ENCODE measurements at places on chromosomes 1 and 21. TPM values are rescaled to one million over a fixed set of nuclear protein-coding genes. Genes with fewer than 3 reads are reported as not detected.

F13B gene
- polyA plus RNA-seq, result not detected

PRMT2 gene
- 358 TPM for polyA plus RNA-seq

- no peaks in the 10 kb centered on the region for H3K27me3 ChIP-seq
- H3K36me3 ChIP-seq, result peaks cover 3% of the 10 kb centered on the region
- no peak overlapping the region for H3K27ac ChIP-seq
- H3K4me1 ChIP-seq, result no peaks in the 10 kb centered on the region
- no peak for DNase-seq
- no peak overlapping the region for H3K4me3 ChIP-seq
Measured at GRCh38 chr1:151574575-151575529, 34.7 kb downstream of the TUFT1 start.

- no peaks in the 10 kb centered on the region for H3K27me3 ChIP-seq
- DNase-seq, result no peak
- peaks cover 23% of the 10 kb centered on the region for H3K36me3 ChIP-seq
- no peak overlapping the region for H3K27ac ChIP-seq
- H3K4me3 ChIP-seq, result no peak overlapping the region
- no peaks in the 10 kb centered on the region for H3K4me1 ChIP-seq
Measured at GRCh38 chr1:31259746-31260145, 20.1 kb upstream of the NKAIN1 start.

GRCh38 chr21:37149411-37149810, 76.4 kb downstream of the TTC3 start:
- DNase-seq, result no peak
- no peak overlapping the region for H3K4me3 ChIP-seq
- H3K4me1 ChIP-seq, result no peaks in the 10 kb centered on the region
- no peaks in the 10 kb centered on the region for H3K27me3 ChIP-seq
- no peak overlapping the region for H3K27ac ChIP-seq
- peaks cover 45% of the 10 kb centered on the region for H3K36me3 ChIP-seq

DNA sequence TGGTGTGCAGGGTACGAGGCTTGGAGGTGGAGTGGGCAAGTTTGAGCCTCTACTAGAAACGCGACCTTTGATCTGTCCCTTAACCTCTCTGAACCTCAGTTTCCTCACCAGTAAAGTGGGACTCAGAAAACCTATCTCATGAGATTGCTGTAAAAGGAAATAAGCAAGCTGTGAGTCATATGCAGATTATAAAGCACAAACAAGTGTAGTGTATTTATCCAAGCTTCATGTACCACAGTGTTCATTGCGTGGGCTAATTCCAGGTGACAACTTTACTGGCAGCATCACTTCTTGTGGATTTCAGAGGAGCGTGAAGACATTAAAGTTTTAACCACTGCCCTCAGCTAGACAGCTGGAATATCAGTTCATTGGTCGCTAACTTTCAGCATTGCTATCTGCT, 44.4 kb downstream of the ZNF697 start:
- H3K27me3 ChIP-seq, result peaks cover 30% of the 10 kb centered on the region
- no peak for DNase-seq
- no peaks in the 10 kb centered on the region for H3K4me1 ChIP-seq
- H3K4me3 ChIP-seq, result no peak overlapping the region
- H3K36me3 ChIP-seq, result no peaks in the 10 kb centered on the region

- no peaks in the 10 kb centered on the region for H3K36me3 ChIP-seq
- H3K27ac ChIP-seq, result no peak overlapping the region
- H3K4me3 ChIP-seq, result no peak overlapping the region
- no peak for DNase-seq
- peaks cover 11% of the 10 kb centered on the region for H3K27me3 ChIP-seq
Measured at GRCh38 chr21:30193201-30193600, 22.7 kb downstream of the CLDN8 start.

GRCh38 chr1:56387071-56387740, 192.2 kb downstream of the PLPP3 start:
- no peak overlapping the region for H3K27ac ChIP-seq
- H3K4me1 ChIP-seq, result no peaks in the 10 kb centered on the region
- DNase-seq, result no peak
- H3K36me3 ChIP-seq, result no peaks in the 10 kb centered on the region
- no peaks in the 10 kb centered on the region for H3K27me3 ChIP-seq
- no peak overlapping the region for H3K4me3 ChIP-seq

DNA sequence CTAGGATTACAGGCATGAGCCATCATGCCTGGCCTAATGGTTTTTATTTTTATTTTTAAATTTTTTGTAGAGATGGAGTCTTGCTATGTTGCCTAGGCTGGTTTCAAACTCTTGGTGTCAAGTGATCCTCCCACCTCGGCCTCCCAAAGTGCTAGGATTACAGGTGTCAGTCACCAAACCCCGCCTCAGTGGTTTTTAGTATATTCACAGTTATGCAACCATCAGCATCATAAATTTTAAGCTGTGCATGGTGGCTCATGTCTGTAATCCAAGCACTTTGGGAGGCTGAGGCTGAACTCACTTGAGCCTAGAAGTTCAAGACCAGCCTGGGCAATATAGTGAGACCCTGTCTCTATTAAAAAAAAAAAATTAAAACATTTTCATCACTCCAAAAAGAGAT, 28.6 kb downstream of the PIK3CD start:
- no peak overlapping the region for H3K4me3 ChIP-seq
- peak overlapping the region; percentile 53 for H3K27ac ChIP-seq
- no peak for DNase-seq
- H3K4me1 ChIP-seq, result peaks cover 88% of the 10 kb centered on the region

- no peak for DNase-seq
- no peaks in the 10 kb centered on the region for H3K4me1 ChIP-seq
- H3K36me3 ChIP-seq, result no peaks in the 10 kb centered on the region
- no peak overlapping the region for H3K4me3 ChIP-seq
- peaks cover 5% of the 10 kb centered on the region for H3K27me3 ChIP-seq
Measured at GRCh38 chr1:47921935-47922415, 75.2 kb downstream of the TRABD2B start.

- no peak overlapping the region for H3K4me3 ChIP-seq
- H3K27ac ChIP-seq, result no peak overlapping the region
- no peak for DNase-seq
- H3K4me1 ChIP-seq, result no peaks in the 10 kb centered on the region
Measured at GRCh38 chr21:38712664-38713063, 93.1 kb upstream of the ETS2 start.

DNA sequence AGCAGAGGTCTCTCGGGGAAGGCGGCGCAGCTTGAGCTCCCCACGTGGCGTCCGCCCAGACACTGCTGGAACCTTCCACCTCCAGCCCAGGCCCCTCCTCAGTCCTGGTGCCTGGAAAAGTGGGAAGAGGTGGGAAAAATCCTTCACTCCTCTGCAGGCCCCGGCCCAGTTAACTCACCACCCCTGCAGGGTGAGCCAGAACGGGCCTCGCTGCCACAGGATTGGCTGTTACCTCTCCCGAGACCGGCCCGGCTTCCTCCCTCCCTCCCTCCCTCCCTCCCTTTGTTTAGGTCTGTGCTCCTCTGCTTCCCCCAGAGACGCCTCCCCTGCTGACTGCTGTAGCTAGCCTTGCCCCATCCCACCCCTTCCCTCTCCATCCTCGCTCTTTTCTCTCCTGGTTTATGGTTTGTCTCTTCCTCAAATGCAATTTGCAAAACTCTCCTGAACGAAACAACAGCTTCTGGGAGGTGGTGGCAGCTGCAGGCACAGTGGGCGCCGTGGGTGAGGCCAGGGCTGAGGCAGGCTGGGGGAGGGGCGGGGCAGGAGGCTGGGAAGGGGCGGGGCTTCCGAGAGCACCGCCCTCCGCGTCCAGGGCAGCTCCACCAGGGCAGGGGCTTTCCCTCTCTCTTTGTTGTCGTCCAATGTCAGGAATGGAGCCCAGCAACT, 6.5 kb downstream of the CAPN9 start:
- H3K4me3 ChIP-seq, result peak overlapping the region; percentile 15
- H3K4me1 ChIP-seq, result peaks cover 8% of the 10 kb centered on the region
- no peak overlapping the region for H3K27ac ChIP-seq

DNA sequence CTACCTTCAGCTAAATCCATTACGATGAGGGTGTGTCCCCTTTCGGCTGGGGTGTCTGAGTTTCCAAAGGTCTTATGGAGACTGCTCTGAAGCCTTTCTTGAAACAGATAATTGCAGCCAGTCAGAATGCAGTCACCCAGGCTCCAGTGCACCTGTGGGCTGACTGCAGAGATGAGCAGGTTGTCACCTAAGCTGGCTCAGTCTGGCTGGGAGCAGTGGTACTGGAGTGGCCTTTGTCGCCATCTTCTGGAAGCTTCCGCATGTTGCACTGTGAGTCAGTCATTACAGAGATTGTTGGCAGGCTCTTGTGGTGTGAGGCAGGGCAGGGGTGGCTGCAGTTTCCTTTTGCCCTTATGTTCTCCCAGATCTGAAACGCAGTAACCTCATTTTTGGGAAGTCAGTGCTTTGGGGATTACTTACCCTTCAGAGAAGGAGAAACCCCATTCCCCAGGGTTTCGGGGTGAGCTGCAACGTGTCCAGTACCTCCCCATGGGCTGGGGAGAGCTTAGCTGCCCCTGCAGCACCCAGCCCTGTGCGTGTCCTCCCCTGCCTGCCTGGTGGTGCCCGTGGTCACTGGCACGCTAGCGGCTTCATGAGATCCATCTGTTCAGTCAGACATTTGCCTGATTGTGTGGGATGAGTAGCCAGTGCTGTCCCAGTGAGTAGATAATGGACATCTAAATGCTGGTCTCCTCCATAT, 48.0 kb downstream of the SMYD2 start:
- no peak overlapping the region for H3K4me3 ChIP-seq
- peak; percentile 56 for DNase-seq
- no peaks in the 10 kb centered on the region for H3K27me3 ChIP-seq
- H3K4me1 ChIP-seq, result peaks cover 3% of the 10 kb centered on the region
- peak overlapping the region; percentile 79 for H3K27ac ChIP-seq
